ENCODE measurements at places on chromosomes 6 and 20.

DNA sequence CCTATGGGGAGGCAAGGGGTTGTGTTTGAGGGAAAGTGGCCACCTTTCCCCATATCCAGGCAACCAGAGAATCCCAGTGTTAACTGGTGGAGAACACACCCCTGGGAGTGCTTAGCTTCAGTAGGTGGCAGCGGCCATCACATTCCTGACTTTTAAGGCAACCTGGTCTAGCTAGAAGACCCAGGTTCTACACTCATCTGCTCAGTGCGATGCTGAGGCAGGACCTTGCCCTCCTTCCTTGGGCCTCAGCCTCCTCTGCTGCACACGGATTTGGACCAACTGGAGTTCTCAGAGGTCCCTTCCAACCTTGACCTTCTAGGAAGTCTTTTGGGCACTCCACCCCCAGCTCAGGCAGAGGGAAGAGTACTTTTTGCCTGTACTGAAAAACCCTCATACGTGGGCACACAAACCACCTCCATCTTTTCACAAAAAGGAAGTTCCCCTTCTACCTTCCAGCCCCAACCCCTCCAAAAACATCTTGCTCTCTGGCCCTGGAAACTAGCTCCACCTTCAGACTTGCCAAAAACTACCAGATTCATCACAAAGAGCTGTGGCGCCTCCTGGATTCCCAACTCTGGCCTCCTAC, 2.9 kb downstream of the CCND3 start:
- H3K4me3 ChIP-seq: no peak overlapping the region
- no peak for DNase-seq
- peaks cover 22% of the 10 kb centered on the region for H3K36me3 ChIP-seq
- H3K4me1 ChIP-seq: peaks cover 20% of the 10 kb centered on the region

- H3K27ac ChIP-seq: no peak overlapping the region
- no peaks in the 10 kb centered on the region for H3K4me1 ChIP-seq
- H3K4me3 ChIP-seq: no peak overlapping the region
- no peak for DNase-seq
Measured at GRCh38 chr20:38649275-38649891, 47.8 kb downstream of the ARHGAP40 start.

DNA sequence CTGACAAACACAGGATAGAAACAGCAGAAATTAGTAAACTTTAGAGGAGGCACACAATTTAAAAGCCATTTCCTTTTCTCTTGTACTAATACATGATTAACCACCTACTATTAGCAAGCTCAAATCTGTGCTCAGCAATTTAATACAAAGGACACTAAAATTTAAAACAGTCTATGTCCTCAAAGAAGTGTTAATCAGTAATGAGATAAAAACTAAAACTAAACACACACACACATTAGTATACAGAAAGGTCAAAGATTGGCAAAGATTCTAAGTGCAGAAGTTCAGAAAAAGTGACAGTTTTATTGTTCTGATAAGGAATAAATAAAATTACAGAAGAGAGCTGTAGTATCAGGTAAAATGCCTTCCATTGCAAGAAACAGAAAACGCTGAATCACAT, 73.9 kb upstream of the RUNX2 start:
- DNase-seq: no peak
- H3K4me1 ChIP-seq: no peaks in the 10 kb centered on the region
- H3K27ac ChIP-seq: no peak overlapping the region
- no peaks in the 10 kb centered on the region for H3K36me3 ChIP-seq
- H3K27me3 ChIP-seq: no peaks in the 10 kb centered on the region
- H3K4me3 ChIP-seq: no peak overlapping the region

- H3K36me3 ChIP-seq: no peaks in the 10 kb centered on the region
- no peak for DNase-seq
- no peak overlapping the region for H3K4me3 ChIP-seq
- no peaks in the 10 kb centered on the region for H3K27me3 ChIP-seq
- peaks cover 5% of the 10 kb centered on the region for H3K4me1 ChIP-seq
- no peak overlapping the region for H3K27ac ChIP-seq
Measured at GRCh38 chr20:21017528-21018085, 88.6 kb downstream of the LINC00237 start.

GRCh38 chr20:49704932-49705336, 8.7 kb downstream of the B4GALT5 start:
- H3K4me3 ChIP-seq: no peak overlapping the region
- no peak overlapping the region for H3K27ac ChIP-seq
- H3K4me1 ChIP-seq: peaks cover 12% of the 10 kb centered on the region
- no peak for DNase-seq
- H3K27me3 ChIP-seq: no peaks in the 10 kb centered on the region
- H3K36me3 ChIP-seq: no peaks in the 10 kb centered on the region

DNA sequence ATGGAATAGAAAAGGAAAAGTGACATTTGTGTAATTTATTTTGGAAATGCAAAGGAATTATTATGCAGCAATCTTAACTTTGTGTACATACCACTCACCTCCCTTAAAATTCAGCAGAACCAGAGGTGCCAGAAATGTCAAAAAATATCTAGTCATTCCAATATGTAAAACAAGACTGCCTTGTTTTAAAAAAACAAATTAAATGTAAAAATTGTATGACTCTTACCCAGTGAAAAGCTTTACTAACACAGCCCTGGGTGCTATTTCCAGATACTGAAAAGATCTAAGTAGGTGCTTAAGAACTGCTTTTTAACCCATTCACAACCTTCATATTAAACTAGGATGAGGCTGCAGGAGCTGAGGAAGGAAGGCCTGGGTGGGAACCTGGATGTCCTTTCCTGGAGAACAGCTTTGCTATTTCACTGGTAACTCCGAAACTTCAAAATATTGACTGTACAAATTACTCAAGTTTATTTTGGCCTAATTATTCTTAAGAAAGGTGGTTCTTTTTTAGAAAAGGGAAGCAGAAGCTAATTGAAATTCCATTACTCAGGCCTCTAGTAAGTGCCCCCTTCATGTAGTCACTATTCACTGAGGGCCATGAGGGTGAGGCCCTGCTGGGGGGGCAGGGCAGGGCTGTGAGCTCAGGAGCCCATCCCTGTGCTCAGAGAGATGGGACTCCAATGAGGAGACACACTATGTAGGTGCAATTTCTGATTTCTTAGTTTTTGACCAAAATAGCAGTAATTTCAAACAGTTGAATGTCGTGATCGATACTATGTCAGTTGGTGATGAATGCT, 139.6 kb downstream of the MAP3K4 start:
- DNase-seq: no peak
- H3K27me3 ChIP-seq: no peaks in the 10 kb centered on the region
- H3K27ac ChIP-seq: no peak overlapping the region
- H3K4me3 ChIP-seq: no peak overlapping the region
- H3K4me1 ChIP-seq: peaks cover 9% of the 10 kb centered on the region

DNA sequence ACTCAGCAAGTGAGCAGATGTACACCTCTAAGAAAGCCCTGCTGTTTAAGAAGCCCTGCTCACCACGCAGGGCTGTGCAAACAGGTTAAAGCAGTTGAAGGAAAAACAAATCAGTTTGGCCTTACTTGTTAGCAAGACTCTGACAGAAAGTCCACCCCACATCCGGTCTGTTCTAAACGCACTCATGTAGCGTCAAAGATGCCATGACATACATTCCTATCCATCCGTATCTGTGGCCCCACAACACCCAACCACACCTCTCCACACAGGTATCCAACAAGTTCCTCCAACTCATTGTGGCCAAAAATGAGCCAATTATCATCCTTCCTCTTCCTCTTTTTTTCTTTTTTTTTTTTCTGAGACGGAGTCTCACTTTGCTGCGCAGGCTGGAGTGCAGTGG, 22.8 kb upstream of the RAB22A start:
- no peak overlapping the region for H3K27ac ChIP-seq
- H3K4me3 ChIP-seq: no peak overlapping the region
- no peaks in the 10 kb centered on the region for H3K27me3 ChIP-seq
- DNase-seq: no peak
- H3K4me1 ChIP-seq: no peaks in the 10 kb centered on the region

DNA sequence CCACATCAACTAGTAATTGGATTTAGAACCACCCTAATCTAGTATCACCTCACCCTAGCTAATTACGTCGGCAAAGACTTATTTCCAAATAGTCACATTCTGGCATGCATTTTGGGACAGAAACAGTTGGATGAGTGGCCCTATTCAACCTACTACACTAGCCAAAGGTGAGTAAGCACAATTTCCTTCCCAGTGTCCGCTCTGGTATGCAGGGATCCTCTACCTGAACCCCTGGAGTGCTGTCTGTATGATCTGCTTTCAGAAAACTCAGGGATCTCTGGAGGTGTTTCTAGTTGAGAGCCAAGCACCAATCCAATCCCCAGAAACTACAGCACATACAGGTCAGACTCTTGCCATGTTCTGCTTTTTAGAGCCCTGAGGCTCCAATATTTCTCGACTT, 717.4 kb upstream of the MANEA start:
- H3K27me3 ChIP-seq: no peaks in the 10 kb centered on the region
- no peaks in the 10 kb centered on the region for H3K36me3 ChIP-seq
- H3K4me3 ChIP-seq: no peak overlapping the region
- no peak for DNase-seq
- no peak overlapping the region for H3K27ac ChIP-seq
- no peaks in the 10 kb centered on the region for H3K4me1 ChIP-seq

- no peak overlapping the region for H3K27ac ChIP-seq
- no peaks in the 10 kb centered on the region for H3K27me3 ChIP-seq
- no peak overlapping the region for H3K4me3 ChIP-seq
- DNase-seq: no peak
- H3K4me1 ChIP-seq: peaks cover 7% of the 10 kb centered on the region
Measured at GRCh38 chr6:130882370-130882769, 55.2 kb downstream of the SMLR1 start.

DNA sequence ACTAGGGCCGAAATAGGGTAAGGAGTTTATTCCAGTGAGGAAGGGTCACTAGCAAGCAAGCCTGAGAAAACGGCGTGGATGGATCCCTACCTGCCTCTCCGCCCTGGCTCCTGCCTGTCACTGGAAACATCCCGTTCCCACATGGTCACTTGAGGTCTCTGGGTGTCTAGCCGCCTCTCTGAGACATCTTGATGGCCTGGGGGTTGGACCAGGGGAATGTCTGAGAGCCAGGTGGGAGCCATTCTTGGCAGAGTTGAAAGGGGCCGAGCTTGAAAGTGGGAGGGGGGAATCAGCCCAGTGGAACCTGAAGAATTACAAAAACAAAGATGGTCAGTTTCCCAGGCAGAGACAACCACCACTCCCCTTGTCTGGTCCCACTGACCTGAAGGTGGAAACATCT, 961 bp downstream of the CCHCR1 start:
- no peak overlapping the region for H3K27ac ChIP-seq
- H3K4me3 ChIP-seq: no peak overlapping the region
- H3K36me3 ChIP-seq: no peaks in the 10 kb centered on the region
- no peaks in the 10 kb centered on the region for H3K27me3 ChIP-seq

DNA sequence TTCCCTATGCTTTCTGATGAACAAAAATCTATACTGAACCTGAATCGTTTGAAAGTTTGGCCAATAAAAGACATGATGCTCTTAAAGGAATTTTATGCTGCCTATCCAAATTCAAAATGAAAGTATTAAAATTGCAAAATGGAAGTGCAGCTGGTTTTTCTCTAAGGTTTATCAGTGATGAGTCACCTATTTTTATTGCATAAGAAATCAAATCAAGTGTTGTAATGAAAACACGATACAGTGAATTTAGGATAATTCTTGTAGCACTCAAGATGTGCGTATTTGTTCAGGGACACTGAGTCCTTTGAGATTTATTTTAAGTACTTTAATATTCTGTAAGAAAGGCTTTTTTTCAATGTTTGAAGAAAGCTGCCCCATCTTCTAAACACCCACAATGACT, 409.5 kb downstream of the ADGRB3 start:
- no peaks in the 10 kb centered on the region for H3K4me1 ChIP-seq
- no peak overlapping the region for H3K27ac ChIP-seq
- H3K27me3 ChIP-seq: no peaks in the 10 kb centered on the region
- H3K36me3 ChIP-seq: no peaks in the 10 kb centered on the region
- H3K4me3 ChIP-seq: no peak overlapping the region

DNA sequence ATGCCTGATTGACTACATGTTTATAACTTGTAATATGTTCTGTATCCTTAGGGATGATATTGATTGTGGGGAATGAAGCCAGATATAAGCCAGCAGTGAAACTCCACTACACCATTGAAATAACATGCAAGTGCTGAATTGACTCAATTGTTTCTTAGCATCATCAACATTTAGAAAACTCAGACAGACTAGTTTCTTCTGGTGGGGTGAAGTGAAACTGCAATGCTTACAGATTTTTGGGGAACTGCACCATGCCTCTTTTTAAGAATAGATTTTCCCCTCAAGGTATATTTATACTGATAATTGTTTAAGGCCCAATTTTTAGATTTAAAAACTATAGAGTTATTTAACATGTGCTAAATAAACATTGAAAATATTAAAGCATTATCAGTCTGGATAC, 1044.6 kb upstream of the EYS start:
- no peak overlapping the region for H3K27ac ChIP-seq
- no peak overlapping the region for H3K4me3 ChIP-seq
- no peaks in the 10 kb centered on the region for H3K4me1 ChIP-seq

- peaks cover 34% of the 10 kb centered on the region for H3K4me1 ChIP-seq
- H3K27me3 ChIP-seq: no peaks in the 10 kb centered on the region
- H3K27ac ChIP-seq: no peak overlapping the region
- no peaks in the 10 kb centered on the region for H3K36me3 ChIP-seq
- no peak overlapping the region for H3K4me3 ChIP-seq
Measured at GRCh38 chr6:16162003-16162402, 33.1 kb downstream of the MYLIP start.

GRCh38 chr6:39765508-39766065, 26.6 kb upstream of the DAAM2 start:
- H3K27ac ChIP-seq: no peak overlapping the region
- no peak for DNase-seq
- no peak overlapping the region for H3K4me3 ChIP-seq
- no peaks in the 10 kb centered on the region for H3K36me3 ChIP-seq
- no peaks in the 10 kb centered on the region for H3K27me3 ChIP-seq

GRCh38 chr6:167475947-167476346, 151.1 kb downstream of the TTLL2 start:
- no peak overlapping the region for H3K27ac ChIP-seq
- H3K27me3 ChIP-seq: no peaks in the 10 kb centered on the region
- no peaks in the 10 kb centered on the region for H3K4me1 ChIP-seq
- DNase-seq: no peak

- H3K4me3 ChIP-seq: no peak overlapping the region
- no peaks in the 10 kb centered on the region for H3K4me1 ChIP-seq
- no peaks in the 10 kb centered on the region for H3K36me3 ChIP-seq
Measured at GRCh38 chr6:82902290-82902689, 163.4 kb downstream of the UBE3D start.

GRCh38 chr6:157530724-157531168, 149.8 kb downstream of the ZDHHC14 start:
- H3K36me3 ChIP-seq: no peaks in the 10 kb centered on the region
- H3K4me3 ChIP-seq: no peak overlapping the region

DNA sequence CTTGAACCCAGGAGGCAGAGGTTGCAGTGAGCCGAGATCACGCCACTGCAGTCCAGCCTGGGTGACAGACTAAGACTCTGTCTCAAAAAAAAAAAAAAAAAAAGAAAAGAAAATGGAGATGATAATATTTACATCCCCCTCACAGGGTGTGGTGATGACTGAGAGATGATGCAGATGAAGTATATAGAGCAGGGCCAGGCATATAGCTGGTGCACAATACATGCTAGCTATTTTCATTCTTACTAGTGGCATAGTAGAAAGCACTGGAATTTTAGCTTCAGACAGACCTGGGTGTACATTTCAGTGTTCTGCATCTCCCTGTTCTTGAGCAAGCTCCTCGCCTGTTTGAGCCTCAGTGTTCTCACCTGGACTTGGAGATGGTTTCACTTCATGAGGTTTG, 36.9 kb downstream of the CEBPB start:
- H3K27ac ChIP-seq: no peak overlapping the region
- peaks cover 23% of the 10 kb centered on the region for H3K4me1 ChIP-seq
- H3K4me3 ChIP-seq: no peak overlapping the region
- H3K36me3 ChIP-seq: no peaks in the 10 kb centered on the region
- H3K27me3 ChIP-seq: no peaks in the 10 kb centered on the region

- H3K27me3 ChIP-seq: no peaks in the 10 kb centered on the region
- no peak for DNase-seq
- H3K4me3 ChIP-seq: no peak overlapping the region
- no peaks in the 10 kb centered on the region for H3K36me3 ChIP-seq
Measured at GRCh38 chr20:50538276-50538675, 28.1 kb downstream of the PTPN1 start.

All from thyroid gland (tissue), 4 donors.